ENCODE measurements at places on chromosomes 6 and 20.

DNA sequence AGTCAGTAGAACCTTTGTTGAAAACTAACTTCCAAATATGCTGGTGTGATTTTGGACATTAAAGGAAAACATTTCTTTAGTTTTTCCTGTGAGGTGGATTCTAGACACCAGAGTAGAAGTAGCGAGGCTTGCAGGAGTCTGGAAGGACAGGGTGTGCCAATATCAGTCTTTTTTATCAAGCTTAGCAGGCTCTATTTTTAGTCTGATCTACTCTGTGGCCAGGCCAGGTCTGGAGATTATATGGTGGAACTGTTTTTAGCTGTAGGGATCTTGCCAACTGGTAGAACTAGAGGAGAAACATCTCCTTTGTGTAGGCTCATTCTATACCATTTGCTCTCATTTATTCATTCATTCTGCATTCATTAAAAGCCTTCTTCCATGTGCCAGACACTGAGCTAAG is 42.7 kb downstream of the LRP11 start:
- DNase-seq, result no peak

DNA sequence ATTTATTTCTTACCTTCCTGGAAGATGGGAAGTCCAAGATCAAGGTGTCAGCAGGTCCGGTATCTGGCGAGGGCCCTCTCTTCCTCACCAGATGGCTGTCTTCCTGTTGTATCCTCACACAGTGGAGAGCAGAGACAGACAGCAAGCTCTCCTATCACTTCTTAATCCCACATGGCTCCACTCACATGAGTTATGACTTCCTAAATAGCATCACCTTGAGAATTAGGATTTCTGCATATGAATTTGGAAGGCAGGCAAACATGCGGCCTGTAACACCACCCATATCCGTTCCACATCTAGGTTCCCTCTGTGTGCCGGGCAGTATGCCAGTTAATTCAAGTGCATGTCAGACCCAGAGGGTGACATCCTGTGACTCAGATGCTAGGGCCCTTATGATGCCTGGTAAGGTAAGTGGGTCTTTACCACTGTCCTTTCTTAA is 2.1 kb downstream of the RAET1E start:
- no peak for DNase-seq

DNA sequence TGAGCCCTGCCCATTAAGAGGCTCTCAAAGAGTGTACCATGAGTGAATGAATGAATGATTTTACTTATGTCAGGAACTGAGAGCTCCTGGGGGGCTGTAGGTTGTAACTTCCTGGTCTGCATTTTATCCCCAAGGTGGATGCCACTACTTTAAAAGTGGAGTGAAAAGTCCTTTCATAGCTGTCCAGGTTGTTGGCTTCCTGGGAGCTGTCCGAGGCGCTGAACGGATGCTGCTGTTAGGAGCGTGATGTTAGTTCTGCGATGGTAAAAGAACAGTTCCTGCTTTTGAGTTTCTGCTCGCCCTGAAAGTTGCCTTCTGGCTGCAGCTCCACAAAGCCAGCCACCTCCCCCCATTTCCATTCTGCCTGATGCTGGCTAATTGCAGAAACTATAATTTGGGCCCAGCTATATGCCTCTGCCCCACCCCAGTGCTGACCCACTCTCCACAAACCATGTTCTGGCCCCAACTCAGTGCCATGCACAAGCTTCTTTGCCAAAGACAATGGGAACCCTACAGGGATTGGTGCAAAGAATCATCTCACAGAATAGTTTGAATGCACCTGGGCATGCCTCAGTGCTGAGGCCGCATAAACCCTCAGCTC is 330.9 kb upstream of the CDH4 start:
- peak; percentile 48 for DNase-seq

- DNase-seq, result no peak
These were observed 464.6 kb downstream of the CDKAL1 start for GRCh38 chr6:20998748-20999448.

DNA sequence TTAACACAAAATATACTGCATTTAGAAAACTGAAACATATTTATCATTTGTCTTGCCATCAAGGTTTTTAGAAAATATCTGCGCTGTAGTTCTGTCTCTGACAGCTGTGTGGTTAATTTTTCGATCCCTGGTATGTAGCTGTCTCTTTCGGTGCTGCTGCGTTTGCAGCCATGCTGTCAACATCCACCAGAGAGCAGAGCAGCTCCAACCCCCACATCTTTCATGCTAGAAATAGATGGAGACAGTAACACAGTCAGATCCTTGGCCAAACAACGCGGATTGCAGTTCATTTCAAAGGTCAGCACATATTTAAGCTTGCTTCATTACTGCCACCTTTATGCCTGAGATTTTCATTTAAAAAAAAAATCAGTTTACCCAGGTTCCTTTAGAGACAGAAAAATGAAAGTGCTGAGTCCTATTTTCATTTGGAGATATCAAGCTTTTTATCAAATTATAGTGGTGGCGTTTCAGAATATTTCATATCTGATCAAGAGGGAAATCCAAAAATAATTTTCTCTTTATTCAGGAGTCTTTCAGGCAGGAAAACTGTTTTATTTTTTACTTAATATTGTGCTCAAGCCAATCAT is 157.7 kb upstream of the MMS22L start:
- DNase-seq, result peak; percentile 18

DNA sequence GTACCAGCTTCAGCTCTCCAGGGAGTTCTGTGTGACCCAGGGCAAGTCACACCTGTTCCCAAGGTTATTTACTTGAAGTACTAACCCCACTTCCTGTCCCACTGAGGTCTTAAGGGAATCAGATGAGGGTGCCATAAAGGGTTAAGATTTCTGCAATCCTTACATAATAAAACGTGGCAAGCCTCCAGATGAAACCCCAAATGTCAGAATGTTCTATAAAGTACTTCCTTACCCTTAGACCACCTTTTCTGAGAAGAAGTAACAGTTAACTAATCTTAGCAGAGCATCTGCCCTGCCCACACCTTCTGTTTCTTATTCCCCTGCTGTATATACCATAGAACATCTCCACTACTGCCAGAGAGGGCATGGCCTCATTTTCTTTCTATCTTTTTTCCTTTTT is 6.0 kb upstream of the AVP start:
- DNase-seq, result no peak

- no peak for DNase-seq
These were observed 16.5 kb downstream of the GTF2H5 start for GRCh38 chr6:158184608-158185007.

DNA sequence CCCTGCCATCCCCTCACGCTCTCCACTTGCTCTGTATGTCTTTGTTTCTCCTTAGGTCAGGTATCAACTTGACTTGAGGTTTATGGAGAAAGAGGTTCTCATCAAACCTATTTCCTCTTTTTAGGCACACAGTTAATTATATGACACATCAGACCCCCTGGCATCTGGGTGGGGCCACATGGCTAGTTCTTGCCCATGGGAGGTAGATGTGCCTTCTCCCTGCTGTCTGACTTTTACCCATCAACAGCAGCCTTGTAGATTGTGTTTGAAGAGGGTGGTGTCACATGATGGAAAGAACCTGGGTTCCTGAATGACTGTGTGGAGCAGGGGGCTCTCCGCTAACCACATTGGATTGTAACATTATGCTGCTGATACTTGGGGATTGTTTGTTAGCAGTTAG is 7.2 kb upstream of the UQCC2 start:
- DNase-seq, result no peak

- DNase-seq, result no peak
These were observed 56.9 kb upstream of the JAG1 start for GRCh38 chr20:10730629-10731183.

GRCh38 chr6:27608916-27609883 is 136.3 kb upstream of the ZNF184 start:
- no peak for DNase-seq

- no peak for DNase-seq
These were observed 122.1 kb upstream of the SPACA1 start for GRCh38 chr6:87925373-87926060.

DNA sequence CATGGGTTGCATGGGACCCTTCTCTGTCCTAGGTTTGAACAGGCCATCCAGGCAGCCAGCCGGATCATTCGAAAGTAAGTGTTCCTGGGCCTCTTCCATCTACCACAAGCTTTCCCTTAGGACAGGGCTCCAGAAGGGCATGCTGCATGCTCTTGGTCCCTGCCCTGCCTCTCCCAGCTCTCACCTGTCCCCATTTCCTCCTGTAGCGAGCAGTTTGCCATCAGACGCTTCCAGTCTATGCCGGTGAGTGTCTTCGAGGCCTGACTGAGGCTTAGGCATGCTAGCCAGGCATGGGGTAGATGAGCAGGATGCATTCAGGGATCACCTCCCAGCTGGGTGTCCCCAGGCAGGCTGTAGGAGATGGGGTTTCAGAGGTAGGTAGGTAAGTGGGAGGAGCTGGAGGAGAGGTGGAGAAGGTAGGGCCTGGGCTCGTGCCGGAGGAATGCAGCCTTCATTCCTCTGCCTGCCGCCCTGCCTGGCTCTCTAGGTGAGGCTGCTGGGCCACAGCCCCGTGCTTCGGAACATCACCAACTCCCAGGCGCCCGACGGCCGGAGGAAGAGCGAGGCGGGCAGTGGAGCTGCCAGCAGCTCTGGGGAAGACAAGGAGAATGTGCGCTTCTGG is 4.3 kb downstream of the CDC25B start:
- no peak for DNase-seq

GRCh38 chr6:138205437-138206094 is 12.7 kb downstream of the PBOV1 start:
- DNase-seq, result no peak

DNA sequence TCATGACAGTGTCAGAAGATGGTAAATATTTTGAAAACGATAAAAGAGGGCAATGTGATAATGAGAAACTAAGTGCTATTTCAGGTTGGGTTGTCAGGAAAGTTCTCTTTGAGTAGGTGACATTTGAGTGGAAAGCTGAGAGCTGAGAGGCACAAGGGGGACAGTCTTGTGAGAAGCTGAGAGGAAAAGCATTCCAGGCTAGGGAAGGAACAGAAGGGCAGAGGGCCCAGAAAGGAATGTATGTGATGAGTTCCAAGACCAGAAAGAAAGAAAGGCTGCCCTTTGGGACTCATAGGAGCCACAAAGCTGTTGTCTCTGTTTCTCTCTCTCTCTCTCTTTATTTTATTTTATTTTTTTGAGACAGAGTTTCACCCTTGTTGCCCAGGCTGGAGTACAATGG is 7.6 kb upstream of the RNF182 start:
- DNase-seq, result no peak

DNA sequence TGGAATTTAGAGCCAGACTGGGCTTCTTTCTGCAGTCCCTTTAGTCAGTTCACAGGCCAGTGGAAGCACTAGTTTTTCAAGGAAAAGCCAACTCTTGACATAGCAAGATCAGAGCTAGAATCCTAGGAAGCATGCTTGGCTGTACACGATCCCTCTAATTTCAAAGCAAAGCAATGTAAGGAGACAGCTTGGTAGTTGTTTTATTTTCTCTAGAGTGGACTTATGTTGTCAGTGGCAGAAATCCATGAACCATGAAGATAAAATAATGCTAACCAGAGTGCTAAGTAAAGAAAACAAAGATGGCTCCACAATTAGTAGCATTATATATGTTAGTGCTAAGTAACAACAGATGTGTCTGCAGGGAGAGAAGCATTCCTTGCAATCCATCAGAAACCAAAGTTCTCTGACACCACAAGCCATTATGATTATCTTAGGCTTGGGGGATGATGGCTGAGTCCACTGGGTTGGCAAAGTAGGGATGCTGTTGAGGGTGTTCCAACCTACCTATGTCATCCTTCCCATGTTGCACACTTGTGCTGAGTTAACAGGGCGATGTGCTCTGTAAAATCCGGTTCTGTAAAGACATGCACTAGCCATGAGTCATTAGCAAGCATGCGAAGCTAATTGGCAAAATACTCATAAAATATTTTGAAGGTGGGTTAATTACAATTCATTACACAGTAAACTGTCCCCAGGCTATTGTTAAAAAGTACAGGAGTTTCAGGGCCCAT is 115.2 kb downstream of the BMP2 start:
- DNase-seq, result peak; percentile 50

DNA sequence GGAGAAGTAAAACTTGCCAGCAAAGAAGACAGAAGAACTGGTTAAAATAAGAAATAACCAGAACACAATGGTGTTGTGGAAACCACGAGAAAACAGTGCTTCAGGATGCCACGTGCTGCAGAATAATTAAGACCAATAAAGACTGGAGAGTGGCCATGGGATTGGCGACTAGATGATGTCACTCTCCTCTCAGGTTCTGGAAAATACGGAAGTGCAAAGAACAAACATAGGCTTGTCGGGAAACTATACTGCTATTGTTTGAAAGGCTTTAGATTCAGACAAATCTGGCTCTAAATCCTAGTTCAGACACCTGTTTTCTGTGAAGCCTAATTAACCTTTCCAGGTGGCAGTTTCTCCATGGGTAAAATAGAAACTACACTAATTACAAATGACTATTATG is 138.4 kb upstream of the STXBP5 start:
- peak; percentile 48 for DNase-seq

- DNase-seq, result no peak
These were observed 478.6 kb upstream of the JARID2 start for GRCh38 chr6:14767226-14767625.

- no peak for DNase-seq
These were observed 423.7 kb upstream of the MARCKS start for GRCh38 chr6:113433335-113433991.

- no peak for DNase-seq
These were observed 9.3 kb upstream of the NQO2 start for GRCh38 chr6:2990248-2990931.

DNA sequence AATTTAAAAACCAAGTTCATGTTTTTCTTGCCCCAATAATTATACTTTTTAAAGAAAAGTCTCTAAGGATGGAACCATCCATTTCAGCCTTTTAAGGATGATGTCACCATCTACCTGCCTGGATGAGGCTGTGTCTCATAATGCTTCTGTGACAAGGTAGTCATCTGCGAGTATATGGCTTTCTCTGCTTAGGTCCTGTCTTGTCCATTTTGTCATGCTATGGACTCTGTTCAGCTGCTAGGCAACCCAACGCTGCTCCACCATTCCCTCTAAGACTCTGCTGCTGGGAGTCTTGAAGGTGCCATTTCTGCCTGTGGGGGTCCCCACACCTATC is 459.8 kb upstream of the RUNX2 start:
- DNase-seq, result no peak

DNA sequence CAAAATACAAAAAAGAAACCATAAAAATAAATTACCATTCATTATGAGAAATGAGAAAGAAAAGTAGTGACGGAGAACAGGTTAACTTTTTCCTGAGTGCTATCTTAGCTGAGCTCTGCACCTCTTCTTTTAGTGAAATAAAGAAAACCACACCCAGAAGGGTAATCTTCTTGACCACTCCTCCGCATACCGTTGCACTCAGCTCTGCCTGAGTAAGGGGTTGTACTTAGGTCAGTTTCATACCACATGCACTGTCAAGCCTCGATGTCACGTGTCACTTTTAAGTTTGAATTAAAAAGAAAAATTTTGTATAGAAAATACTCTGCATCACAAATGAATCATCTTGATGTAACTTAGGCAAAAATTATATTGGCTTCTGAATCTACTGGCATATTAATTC is 2.8 kb downstream of the EZR start:
- DNase-seq, result no peak

- DNase-seq, result no peak
These were observed 2.0 kb downstream of the MMP9 start for GRCh38 chr20:46010491-46011391.

DNA sequence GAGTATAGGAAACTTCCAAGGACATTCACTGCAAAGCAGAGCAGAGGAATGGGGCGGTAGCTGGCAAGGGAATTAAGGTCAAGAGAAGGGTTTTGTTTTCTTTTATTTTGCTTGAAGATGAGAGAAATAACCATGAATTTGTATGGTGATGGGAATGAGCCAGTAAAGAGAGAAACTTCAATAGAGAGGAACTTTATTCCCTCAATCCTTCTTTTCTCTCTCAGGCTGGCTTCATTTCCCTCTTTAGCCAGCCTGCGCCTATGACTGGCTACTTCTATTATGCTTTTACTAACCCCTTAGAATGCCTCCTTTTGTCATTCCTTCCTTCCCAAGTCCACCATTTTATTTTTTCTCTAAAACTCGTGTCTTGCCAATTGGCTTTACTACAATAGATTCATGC is 101.4 kb upstream of the CEP85L start:
- DNase-seq, result no peak

All from SJCRH30 (cell line).